IPS DF 6.9 (cell line): ENCODE measurements at places on chromosomes 7 and 10.

DNA sequence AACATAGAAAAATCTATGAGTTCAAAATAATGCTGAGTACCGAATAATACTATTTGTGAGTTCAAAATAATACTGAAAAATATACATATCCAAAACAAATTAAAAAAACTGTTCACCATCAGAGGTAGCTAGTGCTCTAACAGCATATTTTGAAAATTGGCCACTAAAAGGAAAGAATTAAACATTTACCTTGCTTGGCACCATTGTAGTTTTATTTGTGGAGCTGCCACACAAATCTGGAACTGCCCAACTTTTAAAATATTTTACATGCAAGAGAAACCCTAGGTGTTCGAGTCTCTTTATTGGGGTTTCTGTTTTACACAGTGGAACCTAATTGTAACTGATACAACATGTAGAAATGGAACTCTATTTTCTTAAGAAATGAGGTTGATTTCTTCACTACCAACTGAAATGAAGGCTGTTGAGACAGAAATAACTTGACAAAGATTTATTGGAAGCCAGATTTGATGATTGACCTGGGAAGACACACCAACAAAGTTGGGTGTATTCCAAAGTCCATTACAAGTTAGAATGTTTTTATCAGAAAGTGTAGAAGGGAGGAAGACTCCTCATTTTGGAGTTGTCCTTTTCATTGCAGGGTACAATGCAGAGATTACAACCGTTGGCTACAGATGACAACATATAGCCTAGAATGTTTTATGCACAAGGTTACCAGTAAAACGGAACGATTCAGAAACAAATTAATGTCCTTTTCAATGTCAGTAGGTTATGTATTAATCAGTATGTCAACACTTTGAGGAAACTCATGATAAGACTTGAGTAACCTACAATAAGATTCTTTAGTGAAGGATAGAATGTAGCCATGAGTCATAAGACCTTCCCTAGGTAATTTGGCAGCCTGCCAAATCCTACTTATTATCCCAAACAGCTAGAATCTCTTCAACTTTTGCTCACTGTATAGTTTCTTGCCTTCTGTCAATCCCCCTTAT, 73.8 kb upstream of the PAPSS2 start:
- H3K36me3 ChIP-seq = no peaks in the 10 kb centered on the region
- no peaks in the 10 kb centered on the region for H3K27me3 ChIP-seq
- H3K4me3 ChIP-seq = no peak overlapping the region
- no peaks in the 10 kb centered on the region for H3K4me1 ChIP-seq

- no peak overlapping the region for H3K27ac ChIP-seq
- no peak for DNase-seq
- H3K4me1 ChIP-seq = 0 out of 2 replicates have a peak, but pooled peaks cover 1% of the 10 kb centered on the region
- no peak overlapping the region for H3K4me3 ChIP-seq
- no peaks in the 10 kb centered on the region for H3K36me3 ChIP-seq
Measured at GRCh38 chr10:119461923-119462322, 80.6 kb downstream of the RGS10 start.

DNA sequence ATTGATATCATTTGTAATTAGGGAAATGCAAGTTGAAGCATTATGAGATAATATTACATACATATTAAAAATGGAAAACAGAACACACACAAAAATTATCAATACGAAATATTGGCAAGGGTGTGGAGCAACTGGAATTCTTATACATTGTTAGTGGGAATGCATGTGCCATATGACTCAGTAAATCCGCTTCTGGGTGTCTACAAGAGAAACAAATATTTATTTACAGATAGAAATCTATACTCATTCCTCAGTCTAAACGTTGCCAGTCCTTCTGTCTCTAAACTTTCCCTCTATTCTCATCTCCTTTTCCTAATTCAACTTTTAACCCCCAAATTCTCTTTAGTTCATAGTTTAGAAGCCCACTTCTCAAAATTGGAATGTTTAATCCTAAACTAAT, 170.4 kb upstream of the LRRTM3 start:
- H3K4me1 ChIP-seq = no peaks in the 10 kb centered on the region
- H3K4me3 ChIP-seq = no peak overlapping the region
- H3K27ac ChIP-seq = no peak overlapping the region
- no peak for DNase-seq

GRCh38 chr7:158774952-158775351, 54.4 kb downstream of the ESYT2 start:
- no peak overlapping the region for H3K27ac ChIP-seq
- no peaks in the 10 kb centered on the region for H3K4me1 ChIP-seq
- no peak for DNase-seq
- no peaks in the 10 kb centered on the region for H3K36me3 ChIP-seq

DNA sequence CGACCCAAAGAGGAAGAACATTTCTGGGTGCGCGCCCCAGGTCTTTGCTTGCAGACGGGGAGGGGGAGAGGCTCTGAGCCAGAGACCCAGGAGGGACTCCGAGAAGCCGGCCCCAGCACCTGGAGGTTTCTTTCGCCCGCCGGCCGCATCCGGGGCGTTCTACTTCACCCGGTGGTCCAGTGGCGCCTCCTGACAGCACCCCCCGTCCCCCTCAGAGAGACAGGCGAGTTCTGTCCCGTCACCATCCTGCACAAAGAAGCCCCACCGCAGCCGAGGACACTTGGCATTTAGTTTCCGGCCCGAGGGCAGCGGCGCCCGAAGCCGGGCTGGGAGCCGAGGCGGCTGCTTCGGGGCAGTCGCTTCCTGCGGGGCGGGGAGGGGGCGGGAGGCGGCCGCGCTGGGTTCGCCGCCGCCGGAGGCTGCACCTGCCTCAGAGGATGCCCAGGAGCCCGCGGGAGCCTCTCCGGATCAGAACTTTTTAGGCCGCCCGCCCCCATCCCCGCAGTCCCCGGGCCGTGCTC, at the start of gene TMEM178B:
Gene TMEM178B (plus strand): TSS at position 424 of the 521 bp plus-strand sequence.
- peaks cover 2% of the 10 kb centered on the region; the same call in 1 of the 2 replicates for H3K4me1 ChIP-seq
- peak within 1 kb of the TSS; percentile 51 for H3K4me3 ChIP-seq
- DNase-seq = no peak
- H3K36me3 ChIP-seq = no peaks in the 10 kb centered on the region; the same call in 1 of the 2 replicates
- no peak within 1 kb of the TSS for H3K27ac ChIP-seq

GRCh38 chr10:127986531-127987466, 79.9 kb downstream of the PTPRE start:
- no peaks in the 10 kb centered on the region for H3K4me1 ChIP-seq
- H3K27me3 ChIP-seq = no peaks in the 10 kb centered on the region
- H3K27ac ChIP-seq = no peak overlapping the region
- no peaks in the 10 kb centered on the region for H3K36me3 ChIP-seq
- H3K4me3 ChIP-seq = no peak overlapping the region

DNA sequence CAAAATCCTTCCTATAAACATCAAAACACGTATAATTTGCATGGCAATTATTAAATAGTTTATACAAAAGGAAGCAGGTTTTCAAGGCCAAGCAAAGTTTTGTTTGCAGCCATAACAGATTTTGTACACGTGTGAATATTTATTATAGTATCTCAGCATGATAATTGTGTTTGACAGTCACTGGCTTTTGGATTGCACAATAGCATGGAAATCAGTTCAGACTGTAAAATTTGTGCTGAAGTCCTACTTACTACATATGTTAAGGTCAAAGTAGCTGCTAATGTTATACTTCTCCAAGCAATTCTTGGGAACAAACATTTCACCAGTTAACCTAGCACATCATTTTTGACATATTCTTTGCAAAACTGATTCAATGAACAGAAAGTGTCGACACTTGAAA, 287.6 kb upstream of the POM121L12 start:
- no peaks in the 10 kb centered on the region for H3K4me1 ChIP-seq
- H3K4me3 ChIP-seq = no peak overlapping the region
- H3K27ac ChIP-seq = no peak overlapping the region
- H3K36me3 ChIP-seq = no peaks in the 10 kb centered on the region
- DNase-seq = no peak

GRCh38 chr10:62133618-62134017, 135.0 kb downstream of the RTKN2 start:
- H3K36me3 ChIP-seq = no peaks in the 10 kb centered on the region
- H3K27me3 ChIP-seq = no peaks in the 10 kb centered on the region
- no peak for DNase-seq

DNA sequence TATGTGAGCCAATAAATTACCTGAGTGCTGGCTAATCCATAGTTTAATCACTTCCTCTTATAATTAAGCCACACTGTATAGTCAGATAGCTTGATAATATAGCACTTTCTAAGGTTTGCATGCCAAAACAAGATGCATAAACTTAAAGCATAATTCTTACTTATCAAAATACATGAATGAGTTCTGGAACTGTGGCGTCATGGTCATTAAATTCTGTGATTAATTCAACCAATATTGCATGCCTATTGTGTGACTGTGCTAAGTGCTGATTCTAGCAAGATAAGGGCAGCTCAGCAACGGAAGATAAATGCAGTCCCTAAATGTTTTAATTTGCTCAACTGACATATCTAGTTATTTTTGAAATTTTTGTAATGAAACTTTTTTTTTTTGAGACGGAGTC, 29.7 kb downstream of the HOXA1 start:
- no peaks in the 10 kb centered on the region for H3K27me3 ChIP-seq
- H3K27ac ChIP-seq = no peak overlapping the region
- H3K4me3 ChIP-seq = no peak overlapping the region
- DNase-seq = no peak

- no peaks in the 10 kb centered on the region for H3K4me1 ChIP-seq
- no peak overlapping the region for H3K4me3 ChIP-seq
- no peaks in the 10 kb centered on the region for H3K36me3 ChIP-seq
- no peak for DNase-seq
- H3K27me3 ChIP-seq = no peaks in the 10 kb centered on the region
Measured at GRCh38 chr7:17608114-17608833, 309.8 kb downstream of the AHR start.

GRCh38 chr10:119323085-119324016, 116.0 kb downstream of the GRK5 start:
- H3K36me3 ChIP-seq = no peaks in the 10 kb centered on the region
- no peaks in the 10 kb centered on the region for H3K4me1 ChIP-seq
- no peak overlapping the region for H3K4me3 ChIP-seq
- H3K27me3 ChIP-seq = no peaks in the 10 kb centered on the region
- H3K27ac ChIP-seq = no peak overlapping the region

DNA sequence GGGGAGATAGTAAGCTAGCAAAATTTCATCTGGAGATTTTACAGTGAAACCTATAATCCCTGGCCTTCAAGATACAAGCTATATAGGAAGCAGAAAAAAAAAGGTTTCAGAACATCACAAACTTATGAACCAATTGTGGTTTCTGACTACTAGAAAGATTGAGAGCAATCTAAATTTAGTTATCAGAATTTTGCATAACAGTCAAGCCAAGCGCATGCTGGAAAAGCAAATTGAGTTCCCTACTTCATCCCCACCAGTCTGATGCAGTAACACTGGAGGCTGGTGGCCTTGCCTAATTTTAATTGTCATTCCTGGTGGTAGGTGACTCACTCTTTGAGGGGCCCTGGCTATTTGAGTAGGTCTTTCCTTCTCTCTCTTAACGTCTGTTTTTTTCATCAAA, 46.3 kb upstream of the ELMO1 start:
- DNase-seq = no peak
- H3K36me3 ChIP-seq = no peaks in the 10 kb centered on the region

GRCh38 chr10:12631787-12632562, 282.6 kb downstream of the CAMK1D start:
- no peaks in the 10 kb centered on the region for H3K27me3 ChIP-seq
- H3K4me3 ChIP-seq = no peak overlapping the region
- H3K27ac ChIP-seq = no peak overlapping the region
- no peaks in the 10 kb centered on the region for H3K36me3 ChIP-seq

DNA sequence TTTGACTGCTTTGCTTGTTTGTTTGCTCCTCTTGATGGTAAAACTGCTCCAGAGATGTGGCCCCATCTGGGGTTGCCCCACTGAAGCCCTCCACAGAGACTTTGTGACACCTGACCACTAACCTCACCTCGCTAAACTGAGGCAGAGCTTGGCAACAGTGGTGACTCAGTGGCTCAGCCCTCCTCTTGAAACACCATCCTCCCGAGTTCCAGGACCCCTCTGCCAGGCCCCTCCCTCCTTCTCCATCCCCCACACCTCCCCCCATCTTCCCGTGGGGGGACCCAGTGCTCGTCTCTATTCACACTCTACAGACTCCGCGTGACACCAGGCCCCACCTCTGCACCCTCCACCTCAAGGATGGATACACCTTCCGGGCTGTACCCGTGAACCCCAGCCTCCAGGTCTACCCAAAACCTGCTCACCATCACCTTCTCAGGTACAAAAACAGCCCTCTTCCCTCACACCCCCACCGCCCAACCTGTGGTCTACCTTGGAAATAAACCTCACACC, 19.0 kb upstream of the RET start:
- H3K4me1 ChIP-seq = no peaks in the 10 kb centered on the region; the same call in 1 of the 2 replicates
- no peaks in the 10 kb centered on the region for H3K27me3 ChIP-seq
- no peak for DNase-seq

GRCh38 chr10:126905776-126906703, 812 bp downstream of the DOCK1 start:
- H3K27ac ChIP-seq = no peak overlapping the region
- H3K27me3 ChIP-seq = no peaks in the 10 kb centered on the region
- peaks cover 5% of the 10 kb centered on the region; the same call in 1 of the 2 replicates for H3K4me1 ChIP-seq
- peak overlapping the region; percentile 90 for H3K4me3 ChIP-seq
- H3K36me3 ChIP-seq = no peaks in the 10 kb centered on the region

- H3K4me1 ChIP-seq = no peaks in the 10 kb centered on the region
- no peaks in the 10 kb centered on the region for H3K27me3 ChIP-seq
- H3K27ac ChIP-seq = no peak overlapping the region
- H3K36me3 ChIP-seq = no peaks in the 10 kb centered on the region
Measured at GRCh38 chr10:111360260-111360925, 283.6 kb downstream of the ADRA2A start.

- no peaks in the 10 kb centered on the region for H3K36me3 ChIP-seq
- H3K27ac ChIP-seq = no peak overlapping the region
- H3K4me1 ChIP-seq = no peaks in the 10 kb centered on the region; the same call in 1 of the 2 replicates
- no peak overlapping the region for H3K4me3 ChIP-seq
Measured at GRCh38 chr10:89646889-89647657, 2.0 kb upstream of the PANK1 start.
